ENCODE measurements at places on chromosomes 3 and 15. TPM values are rescaled to one million over a fixed set of nuclear protein-coding genes. Genes with fewer than 3 reads are reported as not detected.

The RBP2 gene
- not detected for total RNA-seq

DNA sequence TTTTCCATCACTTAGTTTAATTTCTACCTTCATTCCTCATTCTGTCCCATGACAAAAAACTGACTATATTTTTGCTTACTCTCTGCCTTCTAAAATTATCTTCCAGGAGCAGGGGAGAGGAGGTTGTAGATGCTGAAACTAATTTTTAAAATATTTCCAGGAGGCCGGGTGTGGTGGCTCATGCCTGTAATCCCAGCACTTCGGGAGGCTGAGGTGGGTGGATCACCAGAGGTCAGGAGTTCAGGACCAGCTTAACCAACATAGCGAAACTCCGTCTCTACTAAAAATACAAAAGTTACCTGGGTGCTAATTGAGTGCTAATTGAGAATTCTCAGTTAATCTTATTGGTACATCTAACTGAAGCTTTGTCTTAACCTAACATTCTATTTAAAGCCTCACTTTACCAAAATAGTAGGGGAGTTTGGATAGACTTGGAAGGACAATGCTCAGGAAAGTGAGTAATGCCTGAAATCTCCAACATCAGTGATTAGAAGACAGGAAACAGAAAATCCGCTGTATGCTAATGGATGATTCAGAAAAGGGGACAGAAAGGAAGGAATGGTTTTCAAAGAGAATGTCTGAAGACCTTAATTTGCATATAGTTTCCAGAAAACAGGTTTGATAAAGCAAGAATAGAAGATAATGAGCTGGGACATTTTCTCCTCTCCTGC is 336.1 kb downstream of the GBE1 start:
- no peak for DNase-seq
- no peak overlapping the region for H3K27ac ChIP-seq
- no peaks in the 10 kb centered on the region for H3K27me3 ChIP-seq
- no peak overlapping the region for H3K4me3 ChIP-seq
- no peaks in the 10 kb centered on the region for H3K4me1 ChIP-seq
- no peaks in the 10 kb centered on the region for H3K36me3 ChIP-seq

The PCYT1A gene
- total RNA-seq, result 53.2 TPM

- H3K27me3 ChIP-seq, result peaks cover 9% of the 10 kb centered on the region
- no peak overlapping the region for H3K27ac ChIP-seq
Measured at GRCh38 chr3:12328837-12329462, 40.1 kb downstream of the PPARG start.

- H3K4me1 ChIP-seq, result peaks cover 27% of the 10 kb centered on the region
- DNase-seq, result no peak
- no peaks in the 10 kb centered on the region for H3K27me3 ChIP-seq
Measured at GRCh38 chr3:32568953-32569352, 1.7 kb downstream of the DYNC1LI1 start.

The CCR8 gene
- total RNA-seq, result 0.55 TPM

- no peak overlapping the region for H3K4me3 ChIP-seq
- no peaks in the 10 kb centered on the region for H3K36me3 ChIP-seq
- peaks cover 2% of the 10 kb centered on the region for H3K27me3 ChIP-seq
- no peak overlapping the region for H3K27ac ChIP-seq
Measured at GRCh38 chr3:150015901-150016300, 45.2 kb upstream of the PFN2 start.

GRCh38 chr3:145483992-145484391 is 677.0 kb downstream of the PLOD2 start:
- no peaks in the 10 kb centered on the region for H3K36me3 ChIP-seq
- no peak overlapping the region for H3K4me3 ChIP-seq
- H3K27me3 ChIP-seq, result no peaks in the 10 kb centered on the region
- no peak for DNase-seq
- H3K4me1 ChIP-seq, result no peaks in the 10 kb centered on the region

DNA sequence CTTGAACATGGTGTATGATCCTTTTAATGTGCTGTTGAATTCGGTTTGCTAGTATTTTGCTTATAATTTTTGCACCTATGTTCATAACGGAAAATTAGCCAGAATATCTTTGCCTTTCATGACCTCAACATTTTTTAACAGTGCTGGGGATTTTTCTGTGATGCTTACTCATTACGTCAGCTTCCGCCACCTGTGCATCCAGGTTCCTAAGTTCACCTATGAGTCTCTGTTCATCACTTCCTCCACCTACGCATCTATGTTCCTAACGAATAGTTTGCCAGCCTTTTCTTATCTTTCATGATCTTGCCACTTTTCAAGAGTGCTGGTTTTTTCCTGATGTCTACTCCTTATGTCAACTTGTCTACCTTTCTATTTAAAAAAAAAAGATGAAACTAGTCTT is 16.5 kb downstream of the AADACL2 start:
- no peaks in the 10 kb centered on the region for H3K36me3 ChIP-seq
- H3K27me3 ChIP-seq, result no peaks in the 10 kb centered on the region
- no peak overlapping the region for H3K27ac ChIP-seq
- no peak for DNase-seq
- H3K4me1 ChIP-seq, result no peaks in the 10 kb centered on the region
- no peak overlapping the region for H3K4me3 ChIP-seq

GRCh38 chr3:123379041-123379830 is 69.7 kb downstream of the ADCY5 start:
- H3K4me3 ChIP-seq, result no peak overlapping the region
- H3K27ac ChIP-seq, result no peak overlapping the region
- no peak for DNase-seq
- H3K36me3 ChIP-seq, result no peaks in the 10 kb centered on the region
- H3K27me3 ChIP-seq, result peaks cover 3% of the 10 kb centered on the region

- no peaks in the 10 kb centered on the region for H3K27me3 ChIP-seq
- H3K4me3 ChIP-seq, result no peak overlapping the region
- no peaks in the 10 kb centered on the region for H3K36me3 ChIP-seq
- no peaks in the 10 kb centered on the region for H3K4me1 ChIP-seq
Measured at GRCh38 chr3:173045770-173046382, 95.2 kb downstream of the SPATA16 start.

- no peak overlapping the region for H3K27ac ChIP-seq
- no peaks in the 10 kb centered on the region for H3K4me1 ChIP-seq
- no peak for DNase-seq
- H3K4me3 ChIP-seq, result no peak overlapping the region
- H3K27me3 ChIP-seq, result no peaks in the 10 kb centered on the region
Measured at GRCh38 chr15:87843312-87843711, 413.2 kb downstream of the NTRK3 start.

The MUSTN1 gene
- 1.5 TPM for total RNA-seq

DNA sequence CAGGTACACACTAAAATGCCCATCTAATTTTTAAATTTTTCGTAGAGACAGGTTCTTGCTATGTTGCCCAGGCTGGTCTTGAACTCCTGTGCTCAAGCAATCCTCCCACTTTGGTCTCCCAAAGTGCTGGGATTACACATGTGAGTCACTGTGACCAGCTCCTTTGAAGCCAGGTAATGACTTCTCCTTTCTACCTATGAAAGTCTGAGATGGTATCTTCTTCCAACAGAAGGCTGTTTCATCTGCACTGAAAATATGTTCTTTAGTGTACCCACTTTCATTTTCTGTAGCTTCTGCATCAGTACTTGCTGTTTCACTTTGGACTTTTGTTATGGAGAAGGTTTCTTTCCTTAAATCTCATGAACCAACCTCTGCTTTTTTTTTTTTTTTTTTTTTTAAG is 8.8 kb downstream of the OIP5 start:
- peak overlapping the region; percentile 39 for H3K27ac ChIP-seq
- peaks cover 27% of the 10 kb centered on the region for H3K4me1 ChIP-seq
- H3K36me3 ChIP-seq, result peaks cover 48% of the 10 kb centered on the region
- no peak overlapping the region for H3K4me3 ChIP-seq
- H3K27me3 ChIP-seq, result no peaks in the 10 kb centered on the region

GRCh38 chr3:69948246-69948862 is 51.2 kb upstream of the SAMMSON start:
- H3K27ac ChIP-seq, result no peak overlapping the region
- no peaks in the 10 kb centered on the region for H3K36me3 ChIP-seq
- no peaks in the 10 kb centered on the region for H3K4me1 ChIP-seq

The KLHL6 gene
- 27.8 TPM for total RNA-seq

- H3K27ac ChIP-seq, result peak overlapping the region; percentile 29
- peaks cover 14% of the 10 kb centered on the region for H3K36me3 ChIP-seq
- no peak overlapping the region for H3K4me3 ChIP-seq
- peak; percentile 55 for DNase-seq
- H3K27me3 ChIP-seq, result no peaks in the 10 kb centered on the region
Measured at GRCh38 chr15:25783607-25784540, 79.3 kb downstream of the ATP10A start.

GRCh38 chr3:177419904-177420601 is 222.8 kb upstream of the TBL1XR1 start:
- no peak overlapping the region for H3K27ac ChIP-seq
- H3K4me3 ChIP-seq, result no peak overlapping the region
- no peaks in the 10 kb centered on the region for H3K36me3 ChIP-seq
- H3K4me1 ChIP-seq, result peaks cover 23% of the 10 kb centered on the region
- DNase-seq, result no peak

The PSTPIP1 gene
- total RNA-seq, result 212 TPM

The GOLGA6B gene
- not detected for total RNA-seq

The LTK gene
- total RNA-seq, result 0.21 TPM

GRCh38 chr3:72203105-72203504 is 418.2 kb upstream of the PROK2 start:
- H3K36me3 ChIP-seq, result no peaks in the 10 kb centered on the region
- no peaks in the 10 kb centered on the region for H3K4me1 ChIP-seq
- no peaks in the 10 kb centered on the region for H3K27me3 ChIP-seq
- no peak overlapping the region for H3K4me3 ChIP-seq
- H3K27ac ChIP-seq, result no peak overlapping the region

The MYO5C gene
- 2.5 TPM for total RNA-seq

DNA sequence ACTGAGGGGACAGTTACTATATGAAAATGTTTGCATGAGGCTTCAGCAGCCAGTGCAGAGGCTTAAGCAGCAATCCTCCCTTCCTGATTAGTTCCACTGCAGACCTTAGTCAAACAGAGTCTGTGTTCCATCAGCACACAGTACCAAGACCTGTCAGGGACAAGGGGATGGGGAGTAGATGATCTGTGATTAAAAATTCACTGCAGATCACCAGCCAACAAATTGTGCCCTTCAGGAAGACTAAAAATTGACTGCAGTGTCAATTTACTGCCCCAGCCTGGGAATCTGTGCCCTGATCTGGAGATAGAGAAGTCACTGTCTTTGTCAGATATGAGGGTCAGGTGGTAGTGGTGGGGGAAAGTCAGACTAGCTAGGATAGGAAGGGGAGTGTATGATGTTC is 13.8 kb upstream of the NMNAT3 start:
- H3K27ac ChIP-seq, result no peak overlapping the region
- DNase-seq, result no peak
- H3K4me3 ChIP-seq, result no peak overlapping the region
- H3K27me3 ChIP-seq, result peaks cover 4% of the 10 kb centered on the region
- no peaks in the 10 kb centered on the region for H3K36me3 ChIP-seq

- H3K36me3 ChIP-seq, result peaks cover 4% of the 10 kb centered on the region
- no peaks in the 10 kb centered on the region for H3K4me1 ChIP-seq
- H3K4me3 ChIP-seq, result no peak overlapping the region
- DNase-seq, result no peak
- no peak overlapping the region for H3K27ac ChIP-seq
Measured at GRCh38 chr15:49096090-49096750, 50.0 kb upstream of the SECISBP2L start.

The SKOR1 gene
- 0.32 TPM for total RNA-seq

All from activated CD8-positive, alpha-beta T cell treated with anti-CD3 and anti-CD28 coated beads, Interleukin-2, amount 10 ng/mL, durations not matched to agents 7 days and 5 days (primary cell).